Ureter (tissue), 1 donor: ENCODE measurements at places on chromosomes 5 and 9. TPM values are rescaled to one million over a fixed set of nuclear protein-coding genes. Genes with fewer than 3 reads are reported as not detected.
A peak's percentile ranks its signal among the peaks of the same experiment; 100 is the strongest.

RPP25L gene
- 26.0 TPM for total RNA-seq

FCN1 gene
- total RNA-seq: 3.1 TPM

KCNV2 gene
- not detected for total RNA-seq

MARCHF6 gene
- 151 TPM for total RNA-seq

FAM153A gene
- 35.5 TPM for total RNA-seq

PCDHB12 gene
- 2.8 TPM for total RNA-seq

NPR2 gene
- total RNA-seq: 21.8 TPM

INSL6 gene
- total RNA-seq: not detected

SLC25A2 gene
- total RNA-seq: 1.3 TPM

FBLL1 gene
- 0.83 TPM for total RNA-seq

NTNG2 gene
- 2.2 TPM for total RNA-seq

DNA sequence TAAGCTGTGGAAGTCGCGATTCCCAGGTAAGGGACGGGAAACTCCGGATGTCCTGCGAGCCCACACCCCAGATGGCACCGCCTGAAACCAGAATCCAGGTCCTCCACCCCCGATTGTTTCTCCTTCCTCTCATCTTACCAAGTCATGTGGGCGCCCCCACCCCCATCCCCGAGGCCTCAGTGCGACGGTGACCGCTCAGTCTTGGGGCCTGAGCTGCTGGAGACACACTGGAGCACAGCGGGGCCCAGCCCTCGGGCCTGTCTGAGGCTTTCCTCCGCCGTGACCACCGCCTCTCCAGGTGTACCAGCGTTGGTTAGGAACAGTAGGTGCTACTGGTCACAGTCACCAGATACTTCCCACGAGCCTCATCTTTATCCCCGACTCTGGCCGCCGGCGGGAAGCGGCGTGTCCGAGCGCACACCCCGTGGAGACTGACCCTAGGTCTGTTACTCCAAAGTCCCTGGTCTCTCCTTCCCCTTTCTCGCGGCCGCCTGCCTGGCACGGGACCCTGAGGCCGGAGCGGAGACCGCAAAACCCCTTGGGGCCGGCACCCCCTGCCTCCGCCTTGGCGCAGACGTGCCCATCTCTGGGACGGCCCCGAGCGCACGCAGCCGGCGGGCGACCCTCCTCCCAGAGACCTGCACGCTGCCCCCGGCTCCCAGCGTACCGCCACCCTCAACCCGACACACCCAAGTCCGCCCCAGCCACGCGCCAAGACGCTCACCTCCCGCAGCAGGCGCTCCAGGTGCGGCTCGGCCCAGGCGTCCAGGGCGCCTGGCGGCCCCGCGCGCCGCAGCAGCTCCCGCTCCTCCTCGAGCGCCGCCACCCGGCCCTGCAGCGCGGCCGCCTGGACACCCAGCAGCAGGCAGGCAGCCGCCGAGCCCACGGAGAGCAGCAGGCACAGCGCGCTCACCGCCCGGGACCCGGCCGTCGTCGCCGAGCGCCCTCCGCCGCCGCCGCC, 733 bp downstream of the COL23A1 start:
- DNase-seq: no peak

- DNase-seq: no peak
These were observed 74.8 kb downstream of the SH3PXD2B start for GRCh38 chr5:172379481-172379880.

GRCh38 chr5:138354387-138354786, 1.9 kb downstream of the KDM3B start:
- DNase-seq: no peak

DNA sequence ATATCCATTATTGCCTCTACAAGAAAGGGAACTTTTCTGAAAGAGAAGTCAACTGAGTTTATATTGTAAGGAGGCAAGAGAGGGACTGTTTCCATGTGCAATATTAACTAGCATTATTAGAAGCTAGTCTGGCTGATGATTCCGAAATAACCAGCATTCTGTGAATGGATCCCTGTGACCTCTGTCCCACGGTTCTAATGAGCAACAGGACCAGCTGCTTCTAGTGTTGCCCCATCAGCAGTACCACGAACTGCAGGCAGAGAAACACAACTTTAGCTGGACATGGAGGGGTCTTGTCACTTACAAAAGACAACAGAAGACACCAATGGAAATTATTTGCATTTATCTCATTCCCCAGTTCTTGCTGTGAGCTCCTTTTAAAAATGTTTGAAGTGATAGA, 95.4 kb downstream of the MUSK start:
- DNase-seq: no peak

DNA sequence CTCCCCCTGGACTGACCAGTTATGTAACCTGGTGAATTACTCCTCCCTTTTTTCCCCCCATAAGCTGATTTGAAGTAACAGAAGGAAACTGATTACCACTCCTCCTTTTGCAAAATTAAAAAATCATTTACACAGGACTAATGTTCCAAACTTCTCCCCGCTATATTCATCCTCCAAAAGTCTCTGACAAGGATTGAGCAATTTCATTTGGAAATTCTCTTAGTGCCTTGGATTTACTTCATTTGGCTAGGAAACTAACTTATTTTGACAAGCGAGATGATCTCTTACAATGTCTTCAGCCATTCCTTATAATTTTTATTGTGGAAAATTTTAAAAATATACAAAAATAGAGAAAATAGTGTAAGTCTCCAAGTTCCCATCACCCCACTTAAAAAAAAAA, 15.4 kb upstream of the B4GALT1 start:
- DNase-seq: no peak

DNA sequence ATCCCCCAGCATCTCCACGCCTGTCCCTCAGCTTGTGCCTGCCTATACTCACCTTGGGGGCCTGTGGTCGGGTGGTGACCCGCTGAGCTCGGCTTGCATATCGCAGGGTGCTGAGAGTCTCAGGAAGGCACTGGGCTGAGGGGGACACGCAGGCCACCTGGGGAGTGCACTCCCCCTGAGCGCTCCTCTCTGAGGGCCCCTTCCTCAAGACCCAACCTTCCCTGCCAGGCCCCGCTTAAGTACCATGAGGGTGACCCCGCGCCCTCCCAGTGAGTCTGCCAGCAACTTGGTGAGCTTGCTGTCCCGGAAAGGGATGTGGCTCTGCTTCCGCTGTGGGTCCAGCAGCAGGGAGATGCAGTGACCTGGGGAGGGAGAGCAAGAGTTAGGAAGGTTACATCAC, 4.1 kb downstream of the KIF12 start:
- DNase-seq: no peak

DNA sequence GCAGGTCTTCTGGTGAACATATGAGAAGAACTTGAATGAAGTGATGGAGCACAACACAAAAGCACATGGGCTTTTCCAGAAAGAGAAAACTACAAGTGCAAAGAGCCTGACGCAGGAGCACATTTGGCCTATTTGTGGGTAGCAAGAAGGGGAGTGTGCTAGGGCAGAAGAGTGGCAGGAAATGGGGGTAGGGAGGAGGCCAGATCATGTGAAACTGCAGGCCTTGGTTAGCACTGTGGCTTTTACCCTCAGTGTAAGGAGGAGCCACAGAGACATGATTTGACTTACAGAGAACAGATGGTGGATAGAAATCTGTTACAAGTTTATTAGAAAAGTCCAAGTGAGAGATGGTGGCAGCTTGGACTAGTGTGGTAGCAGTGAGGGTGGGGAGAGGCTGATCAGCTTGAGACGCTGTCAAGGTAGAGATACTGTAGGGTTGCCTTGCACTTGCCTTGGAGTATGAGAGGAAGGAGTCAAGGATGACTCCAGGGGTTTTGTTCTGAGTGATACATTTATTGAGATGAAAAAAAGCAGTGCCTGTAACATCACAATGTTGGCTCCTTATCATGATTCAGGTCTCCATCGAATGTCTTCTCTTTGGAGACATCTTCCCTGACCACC, 126.7 kb downstream of the PPP2R2B start:
- DNase-seq: peak; percentile 43

- no peak for DNase-seq
These were observed 380.8 kb upstream of the CD180 start for GRCh38 chr5:67577424-67577823.

DNA sequence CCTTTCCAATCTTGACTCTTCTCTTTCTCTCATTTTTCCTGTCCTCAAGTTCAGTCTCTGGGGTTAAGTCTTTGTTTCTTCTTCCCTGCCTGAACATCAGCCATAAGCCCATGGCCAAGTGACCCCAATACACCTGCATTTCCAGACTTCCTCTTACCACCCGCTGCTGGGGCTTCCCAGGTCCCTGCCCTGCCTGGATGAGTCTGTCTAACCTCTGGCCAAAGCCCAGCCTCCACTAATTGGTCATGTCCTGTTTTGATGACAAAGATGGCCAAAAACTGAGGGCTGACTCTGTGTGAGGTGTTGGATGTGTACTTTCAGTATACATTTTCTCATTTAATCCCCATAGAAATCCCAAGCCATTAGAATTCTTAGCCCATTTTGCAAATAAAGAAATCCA, 47.3 kb downstream of the SH3TC2 start:
- DNase-seq: no peak

- no peak for DNase-seq
These were observed 125.3 kb downstream of the SYK start for GRCh38 chr9:90926936-90927335.

DNA sequence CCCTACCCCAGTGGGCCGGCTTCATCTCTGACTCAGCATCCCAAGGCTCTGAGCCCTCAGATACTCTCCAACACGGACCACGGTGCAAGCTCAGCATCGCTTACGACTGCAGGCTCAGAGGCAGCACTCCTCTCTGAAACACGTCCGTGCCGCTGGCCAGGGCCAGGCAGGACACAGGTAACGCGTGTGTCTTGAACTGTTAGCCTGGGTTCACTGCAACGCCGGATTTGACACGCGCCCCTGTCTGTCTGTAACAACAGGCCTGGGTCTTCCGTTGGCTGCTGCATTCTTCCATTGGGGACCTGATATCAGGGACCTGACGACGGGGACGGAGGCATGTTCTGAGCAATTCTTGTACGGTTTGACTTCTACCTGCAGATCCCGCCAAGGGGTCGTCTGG, 6.4 kb downstream of the SLC6A3 start:
- DNase-seq: no peak

DNA sequence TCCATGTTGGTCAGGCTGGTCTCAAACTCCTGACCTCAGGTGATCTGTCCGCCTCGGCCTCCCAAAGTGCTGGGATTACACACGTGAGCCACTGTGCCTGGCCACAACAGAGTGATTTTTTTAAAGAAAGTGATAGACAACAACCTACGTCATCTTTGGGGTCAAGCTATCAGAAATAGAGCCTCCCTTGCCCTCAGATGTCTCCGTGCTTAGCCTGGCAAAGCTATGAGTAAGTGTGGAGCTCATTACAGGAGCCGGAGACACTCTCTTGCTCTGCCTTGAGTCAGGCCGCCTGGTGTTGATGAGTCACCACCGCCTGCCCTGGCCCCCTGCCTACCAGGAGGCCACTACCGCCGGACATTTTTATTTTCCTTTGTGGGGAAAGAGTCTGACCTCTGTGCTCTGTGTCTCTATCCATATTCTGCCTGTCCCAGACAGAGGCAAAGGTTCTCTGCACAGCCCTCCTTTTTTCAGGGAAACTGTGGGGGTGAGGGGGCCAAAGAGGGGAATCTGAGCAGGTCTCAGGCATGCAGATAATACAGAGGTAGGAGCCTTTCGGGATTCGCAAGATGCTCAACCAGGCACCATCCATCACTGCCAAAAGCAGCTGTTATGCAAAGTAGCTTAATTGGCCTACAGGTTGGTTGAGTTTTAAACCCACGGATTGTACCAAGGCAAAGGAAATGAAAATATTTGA, 123.7 kb upstream of the CPEB4 start:
- DNase-seq: peak; percentile 87

DNA sequence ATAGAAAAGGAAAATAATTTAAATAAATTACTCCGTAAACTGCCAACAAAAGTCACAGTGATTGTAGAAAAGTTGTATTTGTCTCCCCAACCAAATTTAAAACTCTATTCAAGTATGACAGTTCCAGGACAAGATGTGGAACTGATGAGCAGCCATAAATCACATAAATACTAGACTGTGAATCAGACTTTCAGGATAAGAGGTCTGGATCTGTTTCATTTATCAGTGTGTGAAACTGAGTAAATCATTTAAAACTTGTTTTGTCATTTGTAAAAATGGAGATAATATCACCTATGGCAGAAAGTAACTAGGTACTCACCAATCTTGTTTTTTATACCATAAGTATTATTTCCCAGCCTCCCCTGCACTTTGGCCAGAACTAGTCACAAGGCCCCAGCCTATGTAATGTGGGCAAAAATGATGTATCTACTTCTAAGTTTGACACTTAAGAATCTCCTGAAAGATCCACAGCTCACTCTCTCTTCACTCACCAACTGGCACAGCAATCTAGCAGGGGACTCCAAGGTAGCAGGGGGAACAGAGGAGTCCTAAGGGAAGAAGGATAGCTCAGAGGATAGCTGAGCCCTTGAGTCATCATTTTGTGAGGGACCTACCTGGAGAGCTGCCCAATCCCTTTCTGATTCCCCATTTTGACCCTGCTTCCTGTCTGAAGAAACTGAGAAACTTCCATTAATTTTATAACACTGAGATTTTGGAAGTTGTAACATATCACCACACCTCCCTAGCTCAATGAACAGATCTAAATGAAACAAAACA, 31.6 kb downstream of the TMEM161B start:
- DNase-seq: no peak

- DNase-seq: no peak
These were observed 67.7 kb upstream of the FCN1 start for GRCh38 chr9:134985451-134985850.

DNA sequence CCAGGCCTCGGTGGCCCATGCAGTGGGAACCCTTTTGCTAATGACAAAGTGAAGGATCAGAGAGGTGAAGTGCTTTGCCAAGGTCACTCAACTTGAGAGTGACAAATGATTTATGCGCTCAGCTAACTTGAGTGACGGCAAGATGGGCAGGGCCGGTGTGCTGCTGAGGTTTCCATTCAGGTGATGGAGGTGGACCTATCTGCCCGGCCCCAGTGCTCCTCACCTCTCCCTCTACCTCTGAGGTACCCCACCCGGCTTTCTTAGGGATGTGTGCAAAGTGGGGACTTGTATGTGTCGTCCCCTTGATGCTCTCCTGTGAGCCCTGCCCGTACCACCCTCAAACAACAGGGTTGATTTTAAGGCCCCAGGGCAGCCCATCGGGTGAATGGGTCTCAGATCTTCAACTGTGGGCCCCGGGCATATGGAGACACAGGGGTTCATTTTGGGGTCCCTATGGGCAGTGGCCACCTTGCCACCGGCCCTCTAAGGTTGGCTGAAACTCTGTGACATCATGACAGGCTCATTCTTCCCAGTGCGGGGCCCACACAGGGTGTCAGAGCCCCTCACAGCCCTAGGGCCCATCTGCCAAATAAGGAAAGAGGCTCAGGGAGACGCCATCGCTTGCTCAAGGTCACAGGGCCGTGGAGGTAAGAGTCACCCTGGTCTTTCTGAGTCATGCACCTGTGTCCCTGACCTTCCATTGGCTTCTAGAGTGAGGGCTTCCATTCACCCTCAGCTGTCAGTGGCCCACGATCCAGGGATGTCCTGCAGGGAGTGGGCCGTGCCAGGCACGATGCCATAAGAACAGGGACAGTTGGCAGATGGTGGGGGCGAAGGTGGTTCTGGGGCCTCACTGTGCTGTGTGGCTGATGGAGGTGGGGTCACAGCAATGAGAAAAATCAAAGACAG, 170.6 kb upstream of the MVB12B start:
- DNase-seq: peak; percentile 27

- no peak for DNase-seq
These were observed 48.1 kb downstream of the PRELID2 start for GRCh38 chr5:145787001-145787400.
